ENCODE measurements at places on chromosomes 12 and 14.

GRCh38 chr12:3291939-3292338 lies 199.1 kb upstream of the PRMT8 start:
- DNase-seq: no peak

GRCh38 chr12:6420364-6420763 lies 24.4 kb upstream of the CD27 start:
- no peak for DNase-seq

DNA sequence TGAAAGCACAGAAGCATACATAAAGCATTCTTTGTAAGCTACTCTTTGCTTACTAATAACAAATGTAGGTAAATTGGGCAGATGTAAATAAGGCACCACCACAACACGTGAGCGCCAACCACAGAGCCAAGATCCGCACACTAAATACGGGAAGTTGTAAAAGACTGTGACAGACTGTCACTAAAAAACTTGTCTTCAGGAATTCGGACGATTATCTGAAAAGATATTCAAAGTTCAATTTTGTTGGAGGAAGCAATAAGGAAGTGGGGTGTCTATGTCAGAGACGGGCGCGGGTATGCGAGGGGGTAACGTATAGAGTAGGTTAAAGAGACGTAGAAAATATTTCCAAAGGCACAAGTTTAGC lies 1.5 kb upstream of the HSP90B1 start:
- DNase-seq: peak; percentile 65

- no peak for DNase-seq
Observed at GRCh38 chr14:50397390-50398188, 908 bp upstream of the CDKL1 start.

DNA sequence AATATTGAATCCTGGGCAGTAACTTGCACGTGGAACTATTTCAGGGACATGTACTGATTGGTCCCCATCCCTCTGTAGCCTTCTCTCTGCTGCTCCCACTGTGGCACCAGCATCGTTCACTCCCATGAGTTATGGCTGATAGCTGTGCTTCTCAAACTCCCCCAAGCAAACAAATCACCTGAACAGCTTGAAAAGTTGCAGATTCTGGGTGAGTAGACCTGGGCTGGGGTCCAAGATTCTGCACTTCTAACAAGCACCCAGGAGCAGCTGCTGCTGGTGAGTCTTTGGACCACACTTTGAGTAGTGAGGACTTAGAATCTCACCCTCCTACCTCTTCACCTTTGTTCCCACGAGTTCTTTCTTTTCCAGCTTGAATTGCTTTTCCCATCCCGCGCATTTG lies 49.4 kb upstream of the ZFP36L1 start:
- no peak for DNase-seq

DNA sequence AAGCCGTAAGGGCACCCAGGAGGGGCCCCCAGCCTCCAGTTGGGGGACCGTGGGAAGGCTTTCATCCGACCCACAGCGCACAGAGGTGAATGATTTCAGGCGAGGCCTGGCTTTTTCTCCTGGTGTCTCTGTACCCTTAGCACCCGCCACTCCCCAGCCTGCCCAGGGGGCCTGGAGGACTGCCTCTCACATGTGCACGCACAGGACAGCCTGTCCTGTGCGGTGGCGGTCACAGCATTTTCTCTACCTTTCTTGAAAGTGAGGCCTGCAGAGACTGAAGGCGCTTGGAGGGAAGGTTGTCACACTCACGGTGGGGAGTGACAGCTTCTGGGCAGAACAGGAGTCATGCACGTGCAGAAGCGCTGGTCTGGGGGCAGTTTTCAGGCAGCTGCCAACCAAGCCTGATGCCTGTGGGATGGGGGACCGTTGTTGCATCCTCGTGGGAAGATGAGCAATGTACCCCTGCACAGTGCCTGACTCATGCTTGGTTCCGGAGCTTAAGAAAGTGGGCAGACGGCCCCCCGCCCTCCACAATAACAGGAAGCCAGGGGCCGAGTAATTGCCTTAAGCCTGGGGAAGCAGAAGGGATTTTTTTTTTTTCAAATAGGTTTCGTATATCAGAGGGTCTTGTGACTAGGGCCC lies 148.1 kb downstream of the TSPAN9 start:
- DNase-seq: no peak

DNA sequence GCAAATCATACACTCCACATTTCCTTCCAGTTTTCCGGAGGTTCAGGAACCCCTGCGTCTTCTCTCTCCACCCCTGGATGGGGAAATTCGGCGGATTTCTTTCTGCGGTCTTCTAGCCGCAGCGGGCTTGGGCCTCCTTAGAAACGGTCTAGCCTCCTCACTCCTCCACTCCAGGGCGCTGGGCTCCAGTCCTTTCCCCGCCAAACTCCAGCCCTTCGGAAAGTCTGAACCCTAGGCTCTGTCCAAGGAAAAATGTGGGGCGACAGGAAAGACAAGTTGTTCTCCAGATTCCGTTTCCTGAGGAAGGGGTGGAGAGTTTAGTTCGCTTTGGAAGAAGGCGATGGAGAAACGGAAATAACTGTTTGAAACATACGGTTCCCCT lies 1.4 kb upstream of the HOXC10 start:
- no peak for DNase-seq

DNA sequence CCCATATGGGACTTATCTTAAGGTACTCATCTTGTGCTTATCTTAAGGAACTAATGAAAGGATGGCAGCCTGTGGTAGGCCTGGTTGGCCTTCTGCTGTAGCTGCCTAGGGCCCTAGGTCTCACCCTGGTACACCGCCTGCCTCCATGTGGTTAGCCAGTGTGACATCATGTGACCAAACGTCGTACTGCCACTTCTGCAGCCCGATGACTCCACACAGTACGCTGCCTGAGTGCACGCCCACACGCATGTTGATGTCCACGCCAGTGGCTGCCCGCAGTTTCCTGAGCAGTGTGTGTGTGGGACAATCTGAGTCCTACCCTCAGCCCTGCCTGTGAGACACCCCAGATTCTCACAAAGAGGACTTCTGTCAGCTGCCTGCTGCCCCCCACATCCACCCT lies 5.1 kb downstream of the ADCY4 start:
- peak; percentile 69 for DNase-seq

DNA sequence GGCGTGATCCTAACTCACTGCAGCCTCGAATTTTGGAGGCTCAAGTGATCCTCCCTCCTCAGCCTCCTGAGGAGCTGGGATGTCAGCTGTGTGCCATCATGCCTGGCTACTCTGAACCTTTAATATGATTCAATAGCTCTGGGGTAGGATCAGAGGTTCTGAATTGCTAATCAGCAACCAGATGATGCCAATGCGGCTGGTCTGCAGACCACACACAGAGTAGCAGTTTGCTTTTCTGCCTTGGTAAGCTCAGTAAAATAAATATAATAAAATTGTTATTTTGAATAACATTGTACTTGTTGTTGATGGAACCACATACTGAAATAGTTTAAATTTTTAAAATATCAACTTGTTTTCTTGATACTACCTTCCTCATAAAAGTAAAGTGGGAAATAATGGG lies 86.6 kb downstream of the NTN4 start:
- no peak for DNase-seq

GRCh38 chr14:100278702-100279101 lies 27.5 kb downstream of the SLC25A29 start:
- DNase-seq: no peak

DNA sequence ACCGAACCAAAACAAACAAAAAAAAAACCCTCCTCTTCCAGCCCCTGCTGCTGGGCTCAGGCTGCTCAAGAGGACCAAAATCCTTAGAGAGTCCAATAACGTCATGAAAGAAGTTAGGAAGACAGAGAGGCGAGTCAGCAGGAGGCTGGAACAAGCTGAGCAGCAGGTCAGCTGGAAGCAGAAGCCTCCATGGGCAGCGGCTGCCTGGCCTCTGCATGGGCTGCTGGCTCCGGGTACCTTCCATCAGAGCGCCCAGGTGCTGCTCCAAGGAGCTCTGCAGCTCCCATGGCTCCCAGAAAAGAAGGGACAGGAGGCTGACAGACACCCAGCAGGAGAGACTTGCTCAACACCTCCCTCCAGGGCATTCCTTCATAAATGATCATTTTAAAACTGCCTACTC lies 3.2 kb upstream of the KRT2 start:
- no peak for DNase-seq

GRCh38 chr14:92607702-92608429 lies 94.3 kb downstream of the RIN3 start:
- no peak for DNase-seq

- DNase-seq: no peak
Observed at GRCh38 chr12:123942911-123943648, 29.6 kb downstream of the CCDC92 start.

- no peak for DNase-seq
Observed at GRCh38 chr12:87051621-87052020, 795.4 kb upstream of the MGAT4C start.
